ENCODE measurements at places on chromosomes 3 and 15.

DNA sequence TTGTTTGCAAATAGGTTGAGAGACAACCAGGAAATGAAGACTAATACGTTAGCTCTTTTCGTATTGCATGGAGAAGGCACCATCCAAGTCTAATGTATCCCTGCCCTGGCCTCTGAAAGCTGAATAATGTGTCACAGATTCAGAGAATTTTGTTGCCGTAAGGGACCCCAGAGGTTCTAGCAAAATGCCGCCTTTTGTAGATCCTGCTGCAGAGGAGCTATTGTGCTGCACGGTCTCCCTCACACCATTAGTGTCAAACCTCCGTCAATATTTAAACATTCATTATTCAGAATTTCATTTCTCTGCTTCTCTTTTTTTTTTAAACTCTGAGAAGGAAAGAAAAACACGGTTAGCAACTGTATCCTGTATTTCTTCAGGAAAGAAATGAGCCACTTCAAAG, 238.7 kb downstream of the EPHB1 start:
- DNase-seq = no peak

GRCh38 chr3:20043396-20043795, 3.1 kb downstream of the KAT2B start:
- peak; percentile 87 for DNase-seq

- DNase-seq = peak; percentile 56
Observed at GRCh38 chr3:39101022-39101689, 6.3 kb downstream of the GORASP1 start.

- DNase-seq = peak; percentile 55
Observed at GRCh38 chr3:149808209-149808829, 4.7 kb upstream of the RNF13 start.

DNA sequence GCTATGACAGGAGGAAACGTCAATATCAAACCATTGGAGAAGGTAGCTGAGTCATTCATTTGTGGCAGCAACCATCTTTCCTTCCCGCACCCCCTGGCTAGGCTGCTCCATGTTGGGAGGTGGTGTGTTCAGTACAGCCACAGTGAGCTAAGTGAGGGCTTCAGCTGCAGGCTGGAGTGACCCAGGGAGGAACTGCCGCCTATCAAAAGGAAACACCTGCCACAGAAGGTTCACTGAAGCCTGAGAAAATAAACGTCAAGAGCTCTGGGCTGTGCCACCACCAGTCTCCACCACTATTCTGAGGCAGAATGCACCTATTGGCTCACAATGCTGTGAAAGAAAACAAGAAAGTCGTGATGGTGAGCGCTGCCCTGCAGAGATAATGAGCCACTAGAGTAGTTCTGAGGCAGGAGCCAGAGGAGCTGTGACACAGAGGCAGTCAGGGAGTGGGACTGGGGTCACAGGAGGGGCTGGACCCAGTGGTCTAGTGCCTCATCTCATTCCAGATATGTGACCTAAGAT, 34.8 kb upstream of the CD47 start:
- peak; percentile 78 for DNase-seq

DNA sequence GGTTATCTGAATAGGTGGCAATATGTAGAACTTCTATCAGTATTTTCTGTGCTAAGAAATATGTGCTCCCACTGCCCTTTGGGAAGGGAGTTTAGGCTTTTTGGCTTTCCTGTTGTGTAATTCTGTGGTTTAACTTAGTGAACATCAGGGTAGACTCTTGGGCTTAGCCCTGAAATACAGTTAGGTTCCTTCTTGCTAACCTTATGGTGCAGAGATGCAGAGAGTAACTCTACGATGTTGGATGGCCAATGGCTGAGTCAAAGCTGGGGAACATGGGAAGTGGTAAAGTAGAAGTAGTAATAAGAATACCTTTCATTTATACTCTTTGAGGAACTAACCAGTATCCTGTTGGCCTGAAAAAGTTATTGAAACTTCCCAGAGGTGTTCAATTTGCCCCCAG, 80.8 kb upstream of the IL12A start:
- no peak for DNase-seq

GRCh38 chr15:98413933-98414546, 234.3 kb upstream of the IGF1R start:
- DNase-seq = no peak

- DNase-seq = no peak
Observed at GRCh38 chr15:89393056-89393455, 58.4 kb upstream of the POLG start.

- no peak for DNase-seq
Observed at GRCh38 chr3:48596676-48597407, 1.7 kb upstream of the COL7A1 start.

GRCh38 chr15:65211482-65211982, 259 bp upstream of the CILP start:
- no peak for DNase-seq

DNA sequence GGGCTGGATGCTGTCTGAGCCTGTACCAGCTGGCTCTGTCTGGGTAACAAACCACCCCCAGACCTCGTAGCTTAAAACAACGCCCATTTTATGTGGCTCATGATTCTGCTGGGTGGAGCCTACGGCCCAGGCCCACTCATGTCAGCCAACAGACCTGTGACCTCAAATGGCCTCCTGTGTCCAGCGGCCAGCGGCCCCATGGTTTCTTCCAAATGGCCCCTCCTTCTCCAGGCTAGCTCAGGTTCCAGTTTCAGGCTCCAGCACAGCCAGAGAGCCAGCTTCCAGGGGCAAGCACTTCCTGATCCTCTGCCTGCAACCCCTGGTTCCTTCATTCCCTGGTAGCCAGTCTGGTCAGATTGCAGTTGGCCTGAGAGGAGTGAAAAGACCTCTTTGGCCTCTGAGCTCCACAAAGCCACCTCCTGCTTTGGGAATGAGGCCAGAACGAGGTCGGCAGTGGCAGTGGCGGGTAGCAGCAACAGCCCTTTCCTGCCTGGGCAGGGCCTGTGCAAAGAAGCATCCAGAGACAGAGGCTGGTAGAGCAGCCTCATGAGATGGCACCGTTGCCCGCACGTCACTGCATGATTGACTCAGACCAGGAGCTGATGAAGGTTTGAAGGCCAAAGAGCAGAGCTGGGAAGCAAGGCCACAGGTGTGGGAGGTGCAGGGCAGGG, 21.0 kb upstream of the PLXNA1 start:
- DNase-seq = no peak

All from hematopoietic multipotent progenitor cell treated with erythropoietin and hydrocortisone succinate and interleukin-3 and kit ligand, for 17 days (in vitro differentiated cells).